Activated T-cell treated with anti-CD3 and anti-CD28 coated beads, Interleukin-2, amount 50 U/mL, for 24 hours (primary cell): ENCODE measurements at places on chromosomes 3 and 15.

- H3K36me3 ChIP-seq = no peaks in the 10 kb centered on the region
- H3K27me3 ChIP-seq = peaks cover 7% of the 10 kb centered on the region
- H3K4me1 ChIP-seq = peaks cover 6% of the 10 kb centered on the region
- DNase-seq = no peak
- H3K27ac ChIP-seq = no peak overlapping the region
- H3K4me3 ChIP-seq = no peak overlapping the region
Observed at GRCh38 chr3:28973609-28974008, 307.3 kb upstream of the RBMS3 start.

- H3K36me3 ChIP-seq = no peaks in the 10 kb centered on the region
- H3K4me3 ChIP-seq = peak overlapping the region; percentile 78
- peaks cover 40% of the 10 kb centered on the region for H3K4me1 ChIP-seq
- peaks cover 17% of the 10 kb centered on the region for H3K27me3 ChIP-seq
Observed at GRCh38 chr3:29281344-29282241, 722 bp downstream of the RBMS3 start.

GRCh38 chr3:127025456-127025855 is 42.5 kb downstream of the PLXNA1 start:
- no peaks in the 10 kb centered on the region for H3K27me3 ChIP-seq
- H3K36me3 ChIP-seq = peaks cover 57% of the 10 kb centered on the region
- H3K4me3 ChIP-seq = no peak overlapping the region
- no peak overlapping the region for H3K27ac ChIP-seq

GRCh38 chr3:141994856-141995255 is 118.4 kb downstream of the ATP1B3 start:
- no peak overlapping the region for H3K4me3 ChIP-seq
- no peak for DNase-seq

DNA sequence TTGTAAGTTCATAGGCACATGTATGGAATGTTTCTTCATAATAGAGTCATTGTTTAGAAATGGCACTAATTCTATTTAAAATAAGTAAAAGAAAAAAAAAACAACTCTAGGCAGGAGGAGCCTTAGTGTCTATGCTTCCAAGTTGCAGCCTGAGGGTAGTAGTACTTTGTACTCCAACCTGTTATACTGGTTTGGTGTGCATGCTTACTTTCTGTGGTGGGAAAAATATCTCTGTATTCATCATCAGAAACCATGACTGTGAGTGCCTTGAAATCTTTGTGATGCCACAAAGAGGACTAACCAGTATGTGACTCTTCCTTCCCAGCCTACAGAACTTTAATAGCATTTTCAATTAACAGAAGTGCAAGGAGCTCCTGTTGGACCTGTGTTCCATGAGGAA is 4.4 kb downstream of the NAALADL2 start:
- H3K4me1 ChIP-seq = no peaks in the 10 kb centered on the region
- H3K36me3 ChIP-seq = no peaks in the 10 kb centered on the region
- no peak overlapping the region for H3K4me3 ChIP-seq
- no peak for DNase-seq
- no peaks in the 10 kb centered on the region for H3K27me3 ChIP-seq

- no peak for DNase-seq
- no peaks in the 10 kb centered on the region for H3K4me1 ChIP-seq
- no peak overlapping the region for H3K4me3 ChIP-seq
- H3K36me3 ChIP-seq = no peaks in the 10 kb centered on the region
Observed at GRCh38 chr3:5644773-5645670, 457.5 kb downstream of the EDEM1 start.
